Kidney epithelial cell (primary cell): ENCODE measurements at places on chromosomes 11 and 22.

- peak; percentile 88 for DNase-seq
Measured at GRCh38 chr22:31055635-31056159, 25.4 kb upstream of the SMTN start.

DNA sequence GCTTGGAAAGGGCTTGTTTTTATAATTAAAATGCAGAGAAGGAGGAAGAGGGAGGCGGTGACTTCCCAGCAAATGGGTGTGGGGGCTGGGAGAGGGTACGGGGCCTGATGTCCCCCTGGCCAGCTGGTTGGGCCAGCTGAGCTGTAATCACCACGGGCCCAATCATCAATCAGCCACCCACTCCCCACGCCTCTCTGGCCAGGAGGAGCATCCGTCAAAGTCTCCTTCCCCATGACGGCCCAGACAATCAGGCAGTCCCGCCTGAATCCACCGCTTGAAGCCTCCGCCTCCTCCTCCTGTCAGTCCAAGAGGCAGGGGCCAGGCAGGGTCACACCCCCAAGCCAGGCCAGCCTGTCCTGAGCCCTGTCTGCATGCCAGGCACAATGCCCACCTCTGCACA, 13.3 kb upstream of the CABP7 start:
- DNase-seq, result no peak

- no peak for DNase-seq
Measured at GRCh38 chr11:113723787-113724186, 17.7 kb upstream of the TMPRSS5 start.

DNA sequence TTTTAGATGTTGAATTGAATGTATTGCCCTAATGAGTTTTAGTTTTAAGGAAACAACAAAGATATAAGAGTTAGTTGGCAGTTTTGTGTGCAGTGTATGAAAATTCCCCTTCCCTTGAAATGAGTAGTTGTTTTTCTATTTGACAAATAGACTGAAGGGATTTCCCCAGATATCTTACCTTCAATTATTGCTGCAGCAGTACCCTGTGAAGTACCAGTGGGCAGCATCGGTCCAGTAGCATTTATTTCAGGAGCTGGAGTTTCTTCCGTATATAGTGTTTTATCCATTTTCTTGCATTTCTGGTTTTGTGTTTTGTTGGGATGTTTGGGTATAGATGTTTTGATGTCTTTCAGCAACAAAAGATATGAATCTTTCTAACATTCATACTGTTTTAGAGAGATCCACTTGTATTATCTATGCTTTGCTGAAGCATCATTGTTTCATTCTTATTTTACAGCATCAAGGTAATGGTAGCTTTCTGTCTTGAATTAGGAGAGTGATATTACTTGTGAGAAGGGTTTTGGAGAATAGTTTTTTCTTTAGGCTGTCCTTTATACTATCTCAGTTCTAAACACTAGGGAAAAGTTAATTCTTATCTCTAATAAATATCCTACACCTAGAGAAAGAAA, 7.4 kb downstream of the KMT2A start:
- no peak for DNase-seq

DNA sequence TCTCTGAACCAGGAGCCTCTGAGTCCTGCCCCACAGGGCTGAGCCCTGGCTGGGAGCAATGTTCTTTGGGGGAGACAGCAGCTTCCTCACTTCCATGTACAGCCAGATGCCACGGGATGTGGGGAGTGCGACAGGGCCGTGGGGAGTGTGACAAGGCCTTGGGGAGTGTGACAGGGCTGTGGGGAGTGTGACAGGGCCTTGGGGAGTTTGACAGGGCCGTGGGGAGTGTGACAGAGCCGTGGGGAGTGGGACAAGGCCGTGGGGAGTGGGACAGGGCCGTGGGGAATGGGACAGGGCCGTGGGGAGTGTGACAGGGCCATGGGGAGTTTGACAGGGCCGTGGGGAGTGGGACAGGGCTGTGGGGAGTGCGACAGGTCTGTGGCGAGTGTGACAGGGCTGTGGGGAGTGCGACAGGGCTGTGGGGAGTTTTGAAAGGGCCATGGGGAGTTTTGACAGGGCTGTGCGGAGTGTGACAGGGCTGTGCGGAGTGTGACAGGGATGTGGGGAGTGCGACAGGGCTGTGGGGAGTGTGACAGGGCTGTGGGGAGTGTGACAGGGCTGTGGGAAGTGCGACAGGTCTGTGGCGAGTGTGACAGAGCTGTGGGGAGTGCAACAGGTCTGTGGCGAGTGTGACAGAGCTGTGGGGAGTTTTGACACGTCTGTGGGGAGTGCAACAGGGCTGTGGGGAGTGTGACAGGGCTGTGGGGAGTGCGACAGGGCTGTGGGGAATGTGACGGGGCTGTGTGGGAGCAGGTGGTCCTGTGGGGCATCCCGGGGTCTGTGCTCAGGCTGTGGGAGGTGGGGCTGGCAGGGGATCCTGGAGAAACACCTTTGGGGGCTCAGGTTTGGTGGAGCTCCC, 6.6 kb upstream of the KRTAP5-6 start:
- no peak for DNase-seq

DNA sequence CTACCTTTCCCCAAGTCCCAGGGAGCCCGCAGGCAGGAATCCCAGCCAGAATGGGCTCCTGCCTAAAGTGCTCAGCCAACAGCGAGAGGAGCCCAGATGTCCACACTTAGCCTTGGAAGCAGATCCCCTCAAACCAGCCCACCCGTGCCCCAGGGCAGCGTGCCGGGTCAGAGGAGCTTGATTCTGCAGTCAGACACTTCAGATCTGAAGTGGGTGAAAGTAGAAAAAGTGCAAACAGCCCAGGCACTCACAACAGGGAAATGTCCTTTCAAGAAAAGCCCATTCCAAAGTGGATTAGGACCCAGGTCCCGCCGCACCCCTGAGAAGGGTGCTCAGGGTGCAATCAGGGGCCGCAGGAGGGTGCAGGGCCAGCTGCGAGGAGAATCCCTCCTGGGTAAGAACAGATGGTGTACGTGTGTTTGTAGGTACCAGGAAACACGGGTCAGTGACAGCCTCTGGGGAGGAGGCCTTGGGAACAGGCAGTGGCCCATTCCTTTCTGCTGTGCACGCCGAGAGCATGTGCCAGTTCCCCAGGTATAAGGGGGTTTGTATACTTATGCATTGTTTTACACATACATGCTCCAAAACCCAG, 17.7 kb downstream of the ELFN2 start:
- DNase-seq, result no peak

GRCh38 chr11:9066433-9066925, 24.9 kb downstream of the SCUBE2 start:
- no peak for DNase-seq

GRCh38 chr11:59777104-59777503, 21.9 kb downstream of the STX3 start:
- no peak for DNase-seq
